ENCODE measurements at places on chromosomes 7 and 10.

- no peak for DNase-seq
Observed at GRCh38 chr10:85864173-85864549, 502.4 kb downstream of the GRID1 start.

- DNase-seq = no peak
Observed at GRCh38 chr7:116518961-116519360, 5.9 kb upstream of the CAV1 start.

DNA sequence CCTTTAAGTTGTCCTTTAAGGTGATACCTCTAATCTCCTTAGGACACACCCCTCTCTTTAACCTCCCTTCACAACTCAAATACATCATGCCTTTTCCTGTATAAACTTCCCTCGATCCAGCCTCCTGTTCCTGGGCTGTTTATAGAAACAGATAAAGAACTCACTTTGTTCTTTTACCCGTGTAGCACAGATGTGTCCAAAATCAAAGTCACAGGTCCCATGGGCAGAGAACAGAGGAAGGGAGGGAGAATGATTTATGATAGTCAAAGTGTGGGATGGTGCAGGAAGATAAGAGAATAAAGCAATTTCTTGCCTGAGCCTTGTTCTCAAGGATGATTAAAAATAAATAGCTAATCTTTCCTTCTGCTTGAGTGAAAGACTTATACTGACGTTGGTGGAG, 50.3 kb upstream of the CABCOCO1 start:
- no peak for DNase-seq

- DNase-seq = no peak
Observed at GRCh38 chr7:24441314-24442027, 131.8 kb upstream of the PALS2 start.

- no peak for DNase-seq
Observed at GRCh38 chr7:103593691-103594090, 147.7 kb upstream of the SLC26A5 start.

DNA sequence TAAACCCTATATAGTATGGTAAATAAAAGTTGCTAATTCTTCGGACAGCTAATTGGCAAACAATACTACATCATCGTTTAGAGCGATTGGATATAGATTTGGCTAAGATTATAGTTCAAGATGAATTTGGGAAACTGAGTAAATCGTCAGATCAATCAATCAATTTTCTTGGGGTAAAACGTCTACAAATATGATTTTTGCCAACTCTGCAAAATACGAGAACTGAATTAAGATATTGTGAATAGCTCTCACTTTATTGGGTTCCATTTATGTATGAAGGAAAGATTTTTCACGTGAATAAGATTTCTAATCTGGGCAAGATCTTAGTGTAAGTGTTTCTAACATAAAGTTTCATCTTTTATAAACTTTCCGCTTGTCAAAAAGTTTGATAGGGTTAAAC, 132.9 kb upstream of the AGR3 start:
- no peak for DNase-seq

- peak; percentile 46 for DNase-seq
Observed at GRCh38 chr7:140653319-140654108, 12.9 kb upstream of the DENND2A start.

- DNase-seq = no peak
Observed at GRCh38 chr7:114929570-114929969, 7.7 kb downstream of the MDFIC start.

GRCh38 chr10:8628351-8628750, 573.9 kb downstream of the GATA3 start:
- no peak for DNase-seq

DNA sequence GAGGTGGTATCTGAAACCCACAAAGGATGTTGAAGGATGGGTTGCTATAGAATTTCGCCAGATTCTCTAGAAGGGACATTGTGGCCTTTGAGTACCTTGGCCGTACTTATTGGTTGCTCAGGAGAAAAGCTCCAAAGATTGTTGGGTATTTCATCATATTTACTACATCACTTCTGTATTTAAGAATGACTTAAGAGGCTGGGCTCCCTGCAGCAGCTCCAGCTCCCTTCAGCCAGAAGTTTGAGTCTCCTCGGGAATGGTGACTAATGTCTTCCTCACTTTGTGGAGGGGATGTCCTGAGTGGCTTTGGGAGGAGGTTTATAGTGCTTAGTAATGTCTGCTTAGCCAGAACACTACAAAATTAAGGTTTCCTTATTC, 18.1 kb downstream of the MINDY4 start:
- DNase-seq = no peak

GRCh38 chr7:148684289-148684830, 14.3 kb upstream of the CUL1 start:
- no peak for DNase-seq

DNA sequence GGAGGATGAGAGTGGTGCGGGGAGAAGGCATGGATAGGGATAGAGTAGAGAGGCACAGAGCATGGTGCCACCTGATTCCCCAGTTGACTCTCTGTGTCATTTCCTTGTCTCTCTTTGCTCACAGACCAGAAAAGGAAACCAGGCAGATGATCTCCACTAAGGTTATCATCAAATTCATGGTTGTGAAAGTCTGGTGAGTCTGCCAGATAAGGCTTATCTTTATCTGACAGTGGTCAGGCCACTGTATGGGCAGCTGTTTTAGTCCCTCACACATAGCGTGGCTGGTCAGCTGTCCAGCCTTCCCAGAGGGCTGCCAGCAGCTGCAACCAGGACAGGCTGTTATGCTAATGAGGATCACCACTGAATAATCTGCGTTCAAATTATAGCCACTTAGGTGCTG, 99.0 kb downstream of the ADRA2A start:
- DNase-seq = no peak

GRCh38 chr10:17380016-17380415, 74.4 kb downstream of the ST8SIA6 start:
- no peak for DNase-seq

GRCh38 chr7:36171503-36171902, 18.4 kb downstream of the EEPD1 start:
- no peak for DNase-seq

DNA sequence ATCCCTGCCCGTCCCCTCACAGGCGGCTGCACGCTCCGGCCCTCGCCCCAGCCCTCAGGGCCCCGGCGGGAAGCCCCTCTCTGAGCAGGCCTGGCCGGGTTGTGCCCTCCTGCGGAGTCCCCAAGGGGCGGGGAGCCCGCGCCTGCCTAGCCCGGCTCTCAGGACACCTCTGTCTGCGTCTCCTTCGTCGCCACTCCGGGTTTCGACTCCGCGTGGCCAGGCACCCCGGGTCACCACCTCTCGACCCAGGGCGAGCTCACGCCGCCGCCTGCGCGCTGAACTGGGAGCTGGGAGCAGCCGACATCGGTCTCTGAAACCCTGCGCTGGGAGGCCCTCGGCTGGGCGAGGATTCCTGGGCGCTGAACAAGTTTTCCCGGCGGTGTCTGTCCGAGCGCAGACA, 6.2 kb upstream of the OGDHL start:
- no peak for DNase-seq

- DNase-seq = no peak
Observed at GRCh38 chr7:143015926-143016490, 10.9 kb downstream of the OR9A2 start.

DNA sequence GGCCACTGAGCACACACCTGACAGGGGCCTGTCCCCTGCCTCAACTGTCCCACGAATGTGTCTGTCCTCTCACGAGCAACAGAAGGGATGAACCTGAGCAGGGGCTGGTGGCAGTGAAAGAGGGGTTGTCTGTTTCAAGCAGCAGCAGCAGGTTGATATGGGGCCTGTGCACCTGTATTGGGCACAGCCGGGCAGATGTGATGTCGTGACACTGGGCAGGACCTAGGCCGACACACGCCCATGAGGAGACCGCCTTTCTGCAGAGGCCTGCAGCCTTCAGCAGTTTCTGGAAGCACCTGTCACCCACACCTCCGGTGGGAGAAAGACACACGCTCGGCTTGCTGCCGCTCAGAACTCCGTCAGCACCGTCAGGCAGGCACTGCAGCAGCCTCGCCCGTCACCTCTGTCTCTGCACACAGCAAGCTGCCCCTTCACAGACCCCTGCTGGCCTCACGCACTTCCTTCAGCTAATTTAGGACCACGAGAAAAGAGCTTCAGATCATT, 48.5 kb downstream of the AMZ1 start:
- DNase-seq = no peak

DNA sequence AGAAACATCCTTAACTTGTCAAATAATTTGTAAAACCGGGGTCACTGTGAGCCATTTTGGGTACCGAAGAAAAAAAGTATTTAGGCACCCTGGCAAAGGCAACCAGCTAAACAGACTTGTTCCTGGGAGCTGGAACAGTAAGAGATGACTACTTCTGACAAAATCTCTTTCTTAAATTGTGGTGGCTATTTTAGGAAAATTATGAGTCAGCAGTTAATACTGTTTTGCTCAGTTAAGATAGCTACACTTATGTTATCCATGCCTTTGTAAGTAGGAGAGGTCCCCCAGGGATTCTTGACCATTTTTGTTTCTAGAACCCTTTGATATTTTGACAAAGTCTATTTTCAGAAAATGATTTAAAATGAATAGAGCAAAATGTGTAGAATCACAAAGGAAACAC, 68.7 kb downstream of the TAX1BP1 start:
- no peak for DNase-seq

DNA sequence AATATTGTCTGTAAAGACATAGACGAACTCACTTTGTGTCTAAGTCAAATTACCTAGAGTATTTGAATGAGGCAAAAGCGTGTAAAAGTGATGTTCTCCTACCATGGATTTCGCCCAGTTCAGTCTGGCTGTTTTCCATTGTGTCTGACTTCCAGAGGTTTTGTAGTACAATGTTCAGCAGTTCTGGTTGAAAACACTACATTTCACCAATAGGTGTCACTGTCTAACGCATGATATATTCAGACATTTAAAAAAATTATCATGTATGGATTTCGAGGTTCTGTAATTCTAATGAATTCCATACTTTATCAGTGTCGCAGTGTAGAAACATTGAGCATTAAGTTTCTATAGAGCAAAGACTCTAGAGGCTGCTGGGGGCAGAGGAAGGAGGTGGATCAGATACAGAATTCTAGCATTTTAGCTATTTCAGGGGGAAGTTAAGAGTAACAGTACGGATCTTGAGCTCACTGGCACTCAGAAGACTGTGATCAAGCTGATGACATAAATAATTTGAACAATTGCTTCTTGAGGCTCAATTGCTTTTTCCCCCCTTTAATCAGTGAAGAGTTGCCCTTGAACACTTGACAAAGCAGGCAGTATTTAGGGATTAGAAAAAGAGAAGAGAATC, 196.9 kb upstream of the RHOBTB1 start:
- peak; percentile 26 for DNase-seq

DNA sequence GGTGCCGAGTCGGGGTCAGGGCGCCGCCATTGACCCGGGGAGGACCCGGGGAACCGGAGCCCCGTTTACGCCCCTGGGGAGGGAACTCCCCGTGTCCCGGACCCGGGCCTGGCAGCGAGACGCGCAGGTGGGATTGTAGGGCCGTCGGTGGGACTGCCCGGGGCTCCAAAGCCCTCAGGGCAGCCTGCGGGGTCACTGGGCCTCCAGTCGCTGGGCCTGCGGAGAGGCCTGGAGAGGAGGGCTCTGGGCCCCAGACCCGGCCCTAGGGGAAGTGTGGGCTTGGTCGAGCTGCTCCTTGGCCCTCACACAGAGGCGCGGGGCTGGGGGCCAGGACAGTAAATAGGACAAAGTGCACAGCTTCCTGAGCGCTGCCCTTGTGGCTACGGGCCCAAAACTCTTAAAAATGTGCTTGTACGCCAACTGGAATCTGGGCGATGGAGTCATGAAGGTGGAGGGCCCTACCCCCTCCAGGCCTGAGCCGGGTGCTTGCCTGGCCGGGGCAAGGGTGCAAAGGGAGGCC, 657 bp downstream of the ECHDC3 start:
- no peak for DNase-seq

DNA sequence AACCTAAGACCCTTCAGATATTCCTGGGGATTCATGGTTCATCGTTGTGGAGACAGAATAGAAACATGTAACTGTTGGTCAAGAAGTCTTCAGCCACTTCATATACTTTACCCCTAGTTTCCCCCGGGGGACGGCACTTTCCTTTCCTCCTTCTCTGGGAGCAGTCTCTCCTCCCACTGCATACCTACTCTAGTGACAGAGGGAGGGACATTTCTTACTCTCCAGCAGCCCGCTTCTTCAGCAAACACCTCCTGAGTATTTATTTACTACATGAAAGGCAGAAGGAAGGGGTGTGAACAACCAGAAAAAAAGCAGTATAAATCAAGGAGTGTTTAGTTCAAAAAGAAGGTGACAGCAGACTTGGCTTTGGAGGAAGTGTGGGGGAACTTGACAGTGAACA, 69.0 kb downstream of the LHFPL3 start:
- no peak for DNase-seq

DNA sequence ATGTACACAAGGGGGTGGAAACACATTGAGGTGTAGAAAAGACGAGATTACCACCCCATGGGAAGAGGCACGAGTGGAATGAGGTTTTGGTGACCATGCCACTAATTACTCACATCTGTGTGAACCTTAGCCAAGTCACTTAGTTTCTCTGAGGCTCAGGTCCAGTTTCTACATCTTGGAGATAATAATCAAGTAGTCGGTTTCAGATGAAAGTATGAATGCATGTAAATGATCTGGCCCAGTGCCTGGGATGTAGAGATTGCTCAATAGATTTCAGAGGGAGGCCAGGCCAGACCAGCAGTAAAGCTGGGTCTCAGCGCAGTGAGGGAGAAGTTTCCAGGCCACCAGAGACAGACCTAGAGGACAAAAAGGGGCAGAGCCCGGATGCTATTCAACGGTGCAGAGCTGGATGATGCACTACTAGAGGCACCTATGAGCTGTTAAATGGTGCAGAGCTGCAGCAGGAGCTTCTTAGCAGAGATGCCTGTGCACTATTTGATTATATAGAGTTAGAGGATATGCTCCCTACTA, 725.1 kb downstream of the GRID1 start:
- DNase-seq = no peak

- no peak for DNase-seq
Observed at GRCh38 chr10:33655165-33655815, 320.8 kb upstream of the NRP1 start.

DNA sequence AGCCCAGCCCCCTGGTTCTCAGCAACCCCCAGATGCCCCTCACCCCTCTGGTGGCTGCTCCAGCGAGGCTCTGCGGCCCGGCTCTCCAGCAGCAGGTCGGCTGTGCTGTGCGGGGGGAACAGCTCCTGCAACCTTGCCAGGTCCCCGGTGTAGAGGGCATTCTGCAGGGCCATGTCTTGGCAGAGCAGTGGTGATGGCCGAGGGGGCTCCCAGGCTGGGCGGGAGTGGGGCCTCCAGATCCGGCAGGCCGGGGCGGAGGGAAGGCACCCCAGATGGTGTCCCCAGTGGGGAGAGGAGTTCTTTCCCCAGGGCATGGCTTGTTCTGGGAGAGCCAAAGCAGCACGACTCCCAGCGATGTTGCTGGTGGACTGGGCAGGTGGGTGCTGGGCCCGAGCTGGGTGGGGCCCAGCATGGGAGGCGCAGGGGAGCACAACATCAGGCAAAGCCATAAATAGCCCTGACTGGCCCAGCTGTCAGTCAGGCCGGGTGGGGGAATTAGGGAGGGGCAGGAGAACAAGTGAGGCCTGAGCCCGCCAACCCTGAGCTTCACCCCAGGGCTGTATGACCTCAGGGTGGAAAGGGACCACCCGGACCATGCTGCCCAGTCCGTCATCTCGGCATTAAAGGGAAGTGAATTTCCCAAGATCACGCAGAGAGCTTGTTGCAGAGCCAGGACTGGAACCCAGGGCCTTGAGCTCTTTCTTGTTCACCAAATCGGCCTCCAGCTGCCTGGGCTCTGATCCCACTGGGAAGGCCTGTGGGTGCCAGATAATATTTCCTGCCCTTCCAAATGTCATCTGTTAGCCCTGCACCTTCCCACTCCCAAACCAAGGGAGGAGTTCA, 580 bp upstream of the ASB10 start:
- DNase-seq = no peak

Measured in T47D (cell line).